ENCODE measurements at places on chromosomes 3 and 15. TPM values are rescaled to one million over a fixed set of nuclear protein-coding genes. Genes with fewer than 3 reads are reported as not detected.

The PLSCR2 gene
- total RNA-seq, result 0.72 TPM

The AADACL2 gene
- not detected for total RNA-seq

The TMEM212 gene
- total RNA-seq, result not detected

The FSD2 gene
- total RNA-seq, result not detected

The GRAMD1C gene
- total RNA-seq, result 2.8 TPM

The CD47 gene
- 224 TPM for total RNA-seq

The FOXB1 gene
- total RNA-seq, result not detected

The PRR20G gene
- total RNA-seq, result not detected

The CEP152 gene
- 15.3 TPM for total RNA-seq

DNA sequence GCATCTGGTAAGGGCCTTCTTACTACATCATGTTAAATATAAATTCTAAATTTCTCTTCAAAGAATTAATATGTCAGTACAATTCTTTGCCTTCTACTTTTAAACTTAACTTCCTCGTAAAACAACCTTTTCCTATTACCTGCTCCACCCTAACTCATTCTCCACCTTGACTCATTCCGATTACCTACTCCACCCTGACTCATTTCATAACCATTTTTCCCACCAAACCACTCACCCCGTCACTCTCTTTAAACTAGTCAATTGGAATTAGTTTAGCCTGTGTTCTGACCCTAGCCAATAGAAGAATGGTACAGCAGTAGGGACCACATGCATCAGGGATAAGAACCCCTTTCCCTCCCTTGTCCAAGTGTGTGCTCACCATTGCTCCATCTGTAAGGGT, 65.6 kb downstream of the PLSCR2 start:
- no peak overlapping the region for H3K27ac ChIP-seq
- no peak for DNase-seq
- H3K27me3 ChIP-seq, result no peaks in the 10 kb centered on the region
- H3K4me1 ChIP-seq, result no peaks in the 10 kb centered on the region
- no peaks in the 10 kb centered on the region for H3K36me3 ChIP-seq

GRCh38 chr3:176954517-176954916, 242.8 kb downstream of the TBL1XR1 start:
- no peaks in the 10 kb centered on the region for H3K27me3 ChIP-seq
- no peak overlapping the region for H3K27ac ChIP-seq
- DNase-seq, result no peak

DNA sequence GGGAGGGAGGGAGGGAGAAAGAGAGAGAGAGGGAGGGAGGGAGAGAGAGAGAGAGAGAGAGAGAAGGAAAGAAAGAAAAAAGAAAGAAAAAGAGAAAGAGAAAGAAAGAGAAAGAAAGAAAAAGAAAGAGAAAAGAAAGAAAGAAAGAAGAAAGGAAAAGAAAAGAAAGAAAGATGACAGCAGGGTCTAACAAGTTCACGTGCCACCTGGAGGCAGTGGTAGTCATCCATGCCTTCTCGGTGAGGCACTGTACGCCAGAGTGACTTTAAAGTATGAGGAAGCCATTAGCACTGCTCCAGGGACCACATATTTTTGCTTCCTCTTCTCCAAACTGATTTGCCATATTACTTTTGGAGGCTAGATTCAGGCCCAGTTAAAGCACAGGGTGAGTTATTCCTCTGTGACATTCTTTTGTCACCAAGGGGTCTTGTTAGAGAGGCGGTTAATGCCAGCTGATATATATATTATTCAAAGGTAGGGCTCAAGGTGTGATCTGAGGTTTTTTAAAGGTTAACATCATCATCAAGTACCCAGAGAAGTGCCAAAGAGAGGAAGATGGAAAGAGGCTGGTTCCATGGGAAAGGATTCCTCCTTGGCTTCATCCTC, at the start of gene HTR3D:
TSS of gene HTR3D (plus strand) at position 556 of the 606 bp plus-strand sequence. CDS start at position 556, 0 bp downstream.
- no peaks in the 10 kb centered on the region for H3K4me1 ChIP-seq
- H3K4me3 ChIP-seq, result no peak within 1 kb of the TSS
- no peak for DNase-seq
- no peaks in the 10 kb centered on the region for H3K36me3 ChIP-seq
- no peaks in the 10 kb centered on the region for H3K27me3 ChIP-seq

DNA sequence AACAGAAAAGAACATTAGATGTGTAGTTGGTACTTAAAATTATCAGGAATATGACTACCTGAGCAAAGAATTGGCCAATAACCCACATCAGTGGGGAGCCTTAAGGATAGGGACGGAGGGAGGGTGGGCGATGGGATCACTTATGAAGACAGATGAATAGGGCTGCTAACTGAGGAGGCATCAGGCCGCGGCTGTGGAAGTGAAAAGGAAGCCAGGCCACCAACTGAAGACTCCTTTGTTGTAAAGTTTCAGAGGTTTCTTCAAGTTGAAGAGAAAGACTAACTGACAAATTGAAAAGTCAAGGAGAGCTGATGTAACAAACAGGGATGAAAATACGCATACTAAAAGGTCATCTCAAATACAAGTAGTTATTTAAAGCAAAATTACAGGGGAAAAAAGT, 135.6 kb upstream of the BHLHE40 start:
- H3K4me1 ChIP-seq, result peaks cover 86% of the 10 kb centered on the region
- no peaks in the 10 kb centered on the region for H3K36me3 ChIP-seq
- H3K27me3 ChIP-seq, result no peaks in the 10 kb centered on the region
- DNase-seq, result no peak
- H3K27ac ChIP-seq, result no peak overlapping the region

DNA sequence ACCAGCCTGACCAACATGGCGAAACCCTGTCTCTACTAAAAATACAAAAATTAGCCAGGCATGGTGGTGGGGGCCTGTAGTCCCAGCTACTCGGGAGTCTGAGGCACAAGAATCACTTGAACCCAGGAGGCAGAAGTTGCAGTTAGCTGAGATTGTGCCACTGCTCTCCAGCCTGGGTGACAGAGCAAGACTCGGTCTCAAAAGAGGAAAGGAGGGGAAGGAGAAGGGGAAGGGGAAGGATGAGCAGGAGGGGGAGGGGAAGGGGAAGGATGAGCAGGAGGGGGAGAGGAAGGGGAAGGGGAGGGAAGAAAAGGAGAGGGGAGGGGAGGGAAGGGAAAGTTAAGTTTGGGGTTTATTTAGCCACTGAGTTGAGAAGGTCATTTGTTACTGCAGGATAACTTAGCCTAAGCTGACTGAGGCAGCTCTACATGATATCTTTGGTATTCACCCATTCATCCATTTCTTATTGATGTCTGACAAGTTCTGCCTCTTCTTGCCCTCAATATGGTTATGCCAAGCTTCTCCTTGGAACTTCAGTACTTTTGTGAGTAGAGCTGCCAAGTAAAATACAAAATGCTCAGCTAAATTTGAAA, 15.9 kb upstream of the ABHD2 start:
- no peak for DNase-seq
- H3K27ac ChIP-seq, result no peak overlapping the region
- H3K4me1 ChIP-seq, result no peaks in the 10 kb centered on the region
- H3K27me3 ChIP-seq, result peaks cover 3% of the 10 kb centered on the region
- no peaks in the 10 kb centered on the region for H3K36me3 ChIP-seq

DNA sequence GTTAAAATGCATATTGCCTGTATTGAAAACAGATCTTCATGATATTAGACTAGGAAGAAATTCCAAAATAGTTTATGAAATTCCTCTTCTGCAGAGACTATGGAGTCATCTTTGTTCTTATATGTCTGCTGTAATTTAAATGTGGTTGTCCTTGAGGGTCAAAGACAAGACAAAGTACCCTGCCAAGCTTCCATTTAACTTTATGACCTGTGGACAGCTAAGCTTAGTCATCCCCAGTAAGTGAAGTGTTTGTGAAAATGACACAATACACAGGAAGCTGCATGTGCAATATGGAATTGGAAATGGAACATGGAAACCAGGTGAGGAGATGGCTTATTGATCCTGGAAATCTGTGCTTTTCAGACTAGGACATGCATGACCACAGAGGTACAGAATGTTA, 68.5 kb upstream of the GBE1 start:
- DNase-seq, result no peak
- H3K27ac ChIP-seq, result no peak overlapping the region
- H3K4me3 ChIP-seq, result no peak overlapping the region
- no peaks in the 10 kb centered on the region for H3K36me3 ChIP-seq

DNA sequence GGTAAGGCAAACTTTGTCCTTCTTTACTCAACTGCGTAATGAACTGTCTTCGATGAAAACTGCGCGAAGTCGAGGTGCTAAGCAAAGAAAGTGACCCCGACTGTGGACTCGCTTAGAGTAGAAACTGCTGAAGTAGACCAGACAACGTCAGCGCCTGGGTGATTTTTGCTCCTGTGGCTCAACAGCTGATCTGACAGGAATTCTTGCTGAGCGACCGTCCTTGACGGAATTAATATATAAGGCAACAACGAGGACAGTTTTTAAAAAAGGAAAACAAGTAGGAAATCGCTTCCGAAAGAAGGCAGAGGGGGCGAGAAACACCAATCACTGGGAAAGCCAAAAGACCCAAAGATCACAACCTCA, 541 bp downstream of the RPS27L start:
- H3K27me3 ChIP-seq, result no peaks in the 10 kb centered on the region
- peaks cover 29% of the 10 kb centered on the region for H3K4me1 ChIP-seq
- peak overlapping the region; percentile 74 for H3K27ac ChIP-seq
- peak; percentile 2 for DNase-seq

GRCh38 chr15:45635191-45635638, 386 bp downstream of the SQOR start:
- peak; percentile 70 for DNase-seq
- H3K36me3 ChIP-seq, result no peaks in the 10 kb centered on the region
- H3K27me3 ChIP-seq, result no peaks in the 10 kb centered on the region
- H3K4me3 ChIP-seq, result peak overlapping the region; percentile 76
- peaks cover 51% of the 10 kb centered on the region for H3K4me1 ChIP-seq

DNA sequence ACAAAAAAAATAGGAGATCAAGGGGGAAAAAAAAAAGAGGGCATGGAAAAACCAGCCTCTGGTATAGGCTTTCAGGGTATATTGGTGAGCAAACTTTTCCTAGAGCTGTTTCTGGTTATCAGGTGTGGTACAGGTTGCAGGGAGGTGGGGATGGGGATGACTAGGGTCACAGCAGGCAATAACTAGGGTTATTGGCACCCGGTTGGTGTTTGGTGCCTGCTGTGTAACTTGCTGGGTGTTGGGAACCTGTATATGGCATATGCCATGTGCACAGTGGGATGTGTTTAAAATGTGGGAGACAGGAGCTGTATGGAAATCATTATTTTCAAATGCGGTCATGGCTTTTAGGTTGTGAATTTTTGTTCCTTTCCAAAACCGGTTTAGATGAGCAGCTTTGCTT, 119.2 kb downstream of the PTPRG start:
- H3K36me3 ChIP-seq, result no peaks in the 10 kb centered on the region
- no peak overlapping the region for H3K27ac ChIP-seq
- no peaks in the 10 kb centered on the region for H3K27me3 ChIP-seq
- no peak overlapping the region for H3K4me3 ChIP-seq

- no peak overlapping the region for H3K4me3 ChIP-seq
- no peaks in the 10 kb centered on the region for H3K36me3 ChIP-seq
- H3K27me3 ChIP-seq, result no peaks in the 10 kb centered on the region
- no peaks in the 10 kb centered on the region for H3K4me1 ChIP-seq
- H3K27ac ChIP-seq, result no peak overlapping the region
Observed at GRCh38 chr3:179000659-179001058, 71.0 kb downstream of the ZMAT3 start.

DNA sequence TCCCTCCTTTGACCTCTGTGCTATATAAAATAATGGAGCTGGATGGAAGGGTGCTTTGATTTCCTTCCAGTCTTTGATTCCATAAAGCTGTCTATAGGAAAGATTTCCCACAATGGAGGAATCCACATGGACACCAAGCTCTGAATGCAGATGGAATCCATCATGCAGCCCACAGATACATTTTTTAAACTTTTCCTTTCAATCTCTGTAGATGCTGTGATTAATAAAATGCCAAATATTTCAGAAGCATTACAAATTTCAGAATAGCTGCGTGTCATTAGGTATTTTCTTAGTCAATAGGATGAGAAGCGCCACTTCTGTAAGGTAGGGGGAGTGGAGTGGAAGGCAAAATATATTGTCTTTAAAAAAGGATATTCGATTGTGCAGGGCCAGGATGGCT, 489.0 kb downstream of the NTRK3 start:
- H3K4me3 ChIP-seq, result no peak overlapping the region
- H3K36me3 ChIP-seq, result no peaks in the 10 kb centered on the region
- no peak overlapping the region for H3K27ac ChIP-seq
- no peaks in the 10 kb centered on the region for H3K27me3 ChIP-seq

- no peaks in the 10 kb centered on the region for H3K4me1 ChIP-seq
- DNase-seq, result no peak
- no peaks in the 10 kb centered on the region for H3K36me3 ChIP-seq
- H3K4me3 ChIP-seq, result no peak overlapping the region
- no peaks in the 10 kb centered on the region for H3K27me3 ChIP-seq
- H3K27ac ChIP-seq, result no peak overlapping the region
Observed at GRCh38 chr15:79635149-79635771, 203.1 kb downstream of the MINAR1 start.

- no peaks in the 10 kb centered on the region for H3K4me1 ChIP-seq
- no peaks in the 10 kb centered on the region for H3K27me3 ChIP-seq
- H3K27ac ChIP-seq, result no peak overlapping the region
- H3K4me3 ChIP-seq, result no peak overlapping the region
- DNase-seq, result no peak
Observed at GRCh38 chr15:84143753-84144314, 91.7 kb upstream of the GOLGA6L4 start.

DNA sequence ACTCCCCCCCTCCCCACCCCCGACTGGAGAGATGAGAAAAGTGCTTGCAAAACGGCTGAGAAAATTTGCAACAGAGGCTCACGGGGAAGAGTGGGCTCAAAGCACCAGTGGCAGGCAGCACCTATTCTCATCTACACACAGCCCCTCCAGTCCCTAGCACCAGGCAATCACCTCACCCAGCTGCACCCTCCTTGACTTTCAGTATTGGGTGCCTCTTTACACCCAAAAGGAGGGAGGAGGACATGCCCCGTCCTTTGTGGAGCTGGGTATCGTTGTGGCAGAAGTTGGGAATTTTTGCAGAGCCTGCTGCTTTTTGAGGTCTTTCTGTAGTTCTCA, 182.8 kb upstream of the TOPAZ1 start:
- no peaks in the 10 kb centered on the region for H3K36me3 ChIP-seq
- H3K4me1 ChIP-seq, result peaks cover 5% of the 10 kb centered on the region
- no peak overlapping the region for H3K27ac ChIP-seq
- no peak overlapping the region for H3K4me3 ChIP-seq
- no peak for DNase-seq

GRCh38 chr3:115960799-115961198, 337.5 kb downstream of the GAP43 start:
- H3K27ac ChIP-seq, result no peak overlapping the region
- no peaks in the 10 kb centered on the region for H3K27me3 ChIP-seq
- no peak overlapping the region for H3K4me3 ChIP-seq
- no peak for DNase-seq

- peaks cover 2% of the 10 kb centered on the region for H3K36me3 ChIP-seq
- DNase-seq, result no peak
- H3K4me1 ChIP-seq, result peaks cover 10% of the 10 kb centered on the region
- H3K4me3 ChIP-seq, result no peak overlapping the region
- no peaks in the 10 kb centered on the region for H3K27me3 ChIP-seq
Observed at GRCh38 chr3:53170325-53171063, 9.5 kb downstream of the PRKCD start.

- no peak overlapping the region for H3K27ac ChIP-seq
- H3K4me1 ChIP-seq, result peaks cover 11% of the 10 kb centered on the region
- H3K4me3 ChIP-seq, result no peak overlapping the region
Observed at GRCh38 chr3:52934630-52935530, 37.5 kb upstream of the STIMATE start.

GRCh38 chr3:177521305-177521704, 324.0 kb upstream of the TBL1XR1 start:
- H3K36me3 ChIP-seq, result no peaks in the 10 kb centered on the region
- peaks cover 10% of the 10 kb centered on the region for H3K4me1 ChIP-seq
- no peak overlapping the region for H3K27ac ChIP-seq
- H3K4me3 ChIP-seq, result no peak overlapping the region
- H3K27me3 ChIP-seq, result no peaks in the 10 kb centered on the region
- no peak for DNase-seq
